ENCODE measurements at places on chromosomes 4 and X. TPM values are rescaled to one million over a fixed set of nuclear protein-coding genes. Genes with fewer than 3 reads are reported as not detected.

GRCh38 chrX:133850399-133850798, 135.0 kb downstream of the GPC3 start:
- no peak for DNase-seq
- H3K4me3 ChIP-seq, result no peak overlapping the region
- H3K27ac ChIP-seq, result no peak overlapping the region
- no peaks in the 10 kb centered on the region for H3K36me3 ChIP-seq
- no peaks in the 10 kb centered on the region for H3K4me1 ChIP-seq
- H3K27me3 ChIP-seq, result peaks cover 15% of the 10 kb centered on the region

- no peak overlapping the region for H3K4me3 ChIP-seq
- no peak for DNase-seq
- H3K27ac ChIP-seq, result no peak overlapping the region
These were observed 213.0 kb upstream of the FAT4 start for GRCh38 chr4:125101719-125102118.

DNA sequence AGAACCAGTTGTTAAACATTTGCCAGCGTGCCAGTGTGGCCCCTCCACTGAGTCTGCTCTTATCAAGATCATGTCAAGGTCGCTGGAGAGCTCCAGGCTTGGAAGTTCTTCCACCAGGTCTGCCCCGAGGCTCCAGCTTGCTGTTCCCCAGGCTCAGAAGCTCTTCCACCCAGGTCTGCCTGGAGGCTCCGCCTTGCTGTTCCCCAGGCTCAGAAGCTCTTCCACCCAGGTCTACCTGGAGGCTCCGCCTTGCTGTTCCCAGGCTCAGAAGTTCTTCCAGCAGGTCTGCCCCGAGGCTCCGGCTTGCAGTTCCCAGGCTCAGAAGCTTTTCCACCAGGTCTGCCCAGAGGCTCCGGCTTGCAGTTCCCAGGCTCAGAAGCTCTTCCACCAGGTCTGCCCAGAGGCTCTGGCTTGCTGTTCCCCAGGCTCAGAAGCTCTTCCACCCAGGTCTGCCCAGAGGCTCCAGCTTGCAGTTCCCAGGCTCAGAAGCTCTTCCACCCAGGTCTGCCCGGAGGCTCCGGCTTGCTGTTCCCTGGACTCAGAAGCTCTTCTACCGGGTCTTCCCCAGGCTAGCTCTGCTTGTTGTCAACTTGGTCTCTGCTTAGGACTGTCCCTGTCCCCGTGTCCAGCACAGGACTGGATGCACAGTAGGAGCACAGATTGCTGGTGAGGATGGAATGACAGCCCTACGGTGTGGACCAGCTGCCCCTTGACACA, 54.4 kb downstream of the HMX1 start:
- peak; percentile 21 for DNase-seq
- no peaks in the 10 kb centered on the region for H3K4me1 ChIP-seq
- H3K27ac ChIP-seq, result no peak overlapping the region
- H3K4me3 ChIP-seq, result no peak overlapping the region
- no peaks in the 10 kb centered on the region for H3K27me3 ChIP-seq
- H3K36me3 ChIP-seq, result no peaks in the 10 kb centered on the region

GRCh38 chr4:140326395-140326993, 47.0 kb upstream of the SCOC start:
- no peak overlapping the region for H3K27ac ChIP-seq
- no peak for DNase-seq
- H3K4me1 ChIP-seq, result no peaks in the 10 kb centered on the region
- no peaks in the 10 kb centered on the region for H3K27me3 ChIP-seq
- H3K36me3 ChIP-seq, result no peaks in the 10 kb centered on the region
- H3K4me3 ChIP-seq, result no peak overlapping the region

GRCh38 chr4:173169428-173170181, 994 bp downstream of the GALNT7 start:
- H3K27ac ChIP-seq, result peak overlapping the region; percentile 85
- H3K27me3 ChIP-seq, result no peaks in the 10 kb centered on the region
- no peaks in the 10 kb centered on the region for H3K36me3 ChIP-seq
- H3K4me1 ChIP-seq, result no peaks in the 10 kb centered on the region

- H3K27me3 ChIP-seq, result no peaks in the 10 kb centered on the region
- no peaks in the 10 kb centered on the region for H3K36me3 ChIP-seq
- no peaks in the 10 kb centered on the region for H3K4me1 ChIP-seq
- no peak overlapping the region for H3K4me3 ChIP-seq
- H3K27ac ChIP-seq, result no peak overlapping the region
These were observed 63.3 kb upstream of the GAB1 start for GRCh38 chr4:143273160-143273917.

DNA sequence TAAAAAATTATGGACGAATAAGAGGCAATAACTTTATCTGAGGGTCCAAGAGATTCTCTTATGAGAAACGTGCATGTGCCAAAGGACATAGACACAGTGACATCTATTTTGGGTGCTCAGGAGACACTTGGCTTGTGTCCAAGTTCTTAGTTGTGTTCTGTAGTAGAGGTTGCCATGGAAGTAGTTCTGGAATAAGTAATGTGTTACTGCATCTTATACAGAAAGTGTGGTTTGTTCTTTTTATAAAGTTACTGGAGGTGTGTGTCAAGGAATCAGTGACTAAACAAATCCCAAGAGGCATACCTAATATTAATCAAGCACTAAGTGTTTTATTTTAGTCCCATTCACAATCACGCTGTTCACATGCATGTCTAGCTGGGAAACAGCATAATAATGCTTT, 305.7 kb downstream of the ARHGAP24 start:
- DNase-seq, result no peak
- no peak overlapping the region for H3K27ac ChIP-seq
- no peaks in the 10 kb centered on the region for H3K27me3 ChIP-seq
- H3K4me3 ChIP-seq, result no peak overlapping the region
- no peaks in the 10 kb centered on the region for H3K36me3 ChIP-seq

NAP1L3 gene
- 0.31 TPM for total RNA-seq
